Stimulated activated CD4-positive, alpha-beta T cell treated with anti-CD3 and anti-CD28 coated beads, Interleukin-1b, Interleukin-23, amount 100 ng/mL, for 1 hour (primary cell): ENCODE measurements at places on chromosomes 16 and 17.

- no peak for DNase-seq
These were observed 43.6 kb downstream of the NUP93 start for GRCh38 chr16:56773532-56773931.

- DNase-seq: no peak
These were observed 33.6 kb downstream of the NKD1 start for GRCh38 chr16:50581845-50582244.

DNA sequence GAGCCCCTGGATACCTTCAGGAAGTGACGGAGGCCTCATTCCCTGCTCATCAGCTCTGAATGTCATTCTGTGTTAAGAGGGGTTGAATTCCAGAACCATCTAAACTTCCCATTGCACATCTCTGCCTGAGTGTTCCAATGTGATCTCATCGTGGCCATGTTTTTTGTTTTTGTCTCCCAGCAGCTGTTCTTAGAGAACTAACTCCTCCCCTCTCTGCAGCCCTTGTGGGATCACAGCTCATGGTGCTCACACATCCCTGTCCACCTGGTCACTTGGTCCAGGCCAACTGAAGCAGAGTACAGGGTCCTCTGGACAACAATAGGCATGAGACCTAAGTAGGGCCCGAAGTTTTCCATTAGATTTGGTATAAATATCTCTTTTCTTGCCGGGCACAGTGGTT lies 6.0 kb upstream of the SYT17 start:
- no peak for DNase-seq

- DNase-seq: peak; percentile 28
These were observed 122.3 kb downstream of the CDK5R1 start for GRCh38 chr17:32609085-32609484.

- DNase-seq: no peak
These were observed 83.5 kb upstream of the PLCG2 start for GRCh38 chr16:81695321-81696165.

DNA sequence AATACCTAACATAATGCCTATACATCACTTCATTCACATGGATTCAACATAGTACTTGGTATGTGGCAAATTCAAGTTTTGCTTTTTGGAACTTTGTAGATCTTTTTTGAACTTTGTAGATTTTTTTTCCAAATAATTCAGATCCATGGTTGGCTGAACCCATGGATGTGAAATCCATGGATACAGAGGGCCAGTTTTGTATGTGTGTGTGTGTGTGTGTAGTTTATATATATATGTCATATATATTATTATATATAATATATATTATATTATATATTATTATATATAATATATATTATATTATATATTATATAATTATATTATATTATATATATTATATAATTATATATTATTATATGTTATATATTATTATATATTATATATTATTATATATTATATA lies 28.4 kb downstream of the CLUAP1 start:
- DNase-seq: no peak

DNA sequence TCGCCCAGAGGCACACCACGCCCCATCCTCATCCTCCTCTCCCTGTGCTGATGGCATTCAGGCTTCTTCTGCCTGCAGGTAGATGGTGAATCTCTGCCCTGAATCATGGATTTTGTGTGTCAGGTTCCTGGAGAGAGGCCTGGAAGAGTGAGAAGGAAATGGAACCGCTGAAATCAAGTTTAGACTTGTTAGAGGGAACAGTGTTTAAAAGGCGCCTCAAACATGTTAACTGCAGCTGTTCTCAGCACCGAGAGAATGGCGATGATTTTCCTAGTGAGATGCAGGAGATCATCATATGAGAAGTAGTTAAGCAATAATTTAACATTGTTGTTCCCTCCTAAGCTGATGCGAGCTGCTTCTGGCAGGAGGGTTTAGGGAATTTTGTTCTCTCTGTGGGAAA lies 744.4 kb upstream of the EEF2KMT start:
- DNase-seq: no peak

GRCh38 chr16:23310744-23311143 lies 8.6 kb downstream of the SCNN1B start:
- no peak for DNase-seq
